ENCODE measurements at places on chromosomes 5 and 9.

GRCh38 chr5:163880302-163880701 is 374.9 kb downstream of the MAT2B start:
- DNase-seq, result no peak

GRCh38 chr9:110320651-110321445 is 16.8 kb downstream of the TXNDC8 start:
- DNase-seq, result no peak

GRCh38 chr9:120982836-120983235 is 56.2 kb upstream of the TRAF1 start:
- no peak for DNase-seq

DNA sequence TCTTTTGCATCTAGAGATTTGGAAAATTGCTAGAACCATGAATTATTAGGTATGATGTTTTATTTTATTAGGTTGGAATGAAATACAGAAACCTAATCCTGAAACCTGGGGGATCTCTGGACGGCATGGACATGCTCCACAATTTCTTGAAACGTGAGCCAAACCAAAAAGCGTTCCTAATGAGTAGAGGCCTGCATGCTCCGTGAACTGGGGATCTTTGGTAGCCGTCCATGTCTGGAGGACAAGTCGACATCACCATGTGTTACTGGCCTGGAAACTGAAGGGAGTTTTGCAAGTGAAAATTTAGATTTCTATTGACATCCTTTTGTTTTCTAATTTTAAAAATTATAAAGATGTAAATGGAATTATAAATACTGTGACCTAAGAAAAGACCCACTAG is 100.7 kb downstream of the NLN start:
- DNase-seq, result no peak

GRCh38 chr5:39093352-39093751 is 19.2 kb upstream of the RICTOR start:
- DNase-seq, result no peak

All from CD4-positive, alpha-beta T cell treated with Interleukin-15 for 4 hours (primary cell).